ENCODE measurements at places on chromosomes 6 and 20.
A peak's percentile ranks its signal among the peaks of the same experiment; 100 is the strongest.

- DNase-seq = no peak
Measured at GRCh38 chr20:17645010-17645409, 37.0 kb downstream of the RRBP1 start.

- no peak for DNase-seq
Measured at GRCh38 chr6:113190170-113190569, 667.0 kb upstream of the MARCKS start.

GRCh38 chr6:105102186-105102585 lies 77.6 kb downstream of the POPDC3 start:
- DNase-seq = no peak

DNA sequence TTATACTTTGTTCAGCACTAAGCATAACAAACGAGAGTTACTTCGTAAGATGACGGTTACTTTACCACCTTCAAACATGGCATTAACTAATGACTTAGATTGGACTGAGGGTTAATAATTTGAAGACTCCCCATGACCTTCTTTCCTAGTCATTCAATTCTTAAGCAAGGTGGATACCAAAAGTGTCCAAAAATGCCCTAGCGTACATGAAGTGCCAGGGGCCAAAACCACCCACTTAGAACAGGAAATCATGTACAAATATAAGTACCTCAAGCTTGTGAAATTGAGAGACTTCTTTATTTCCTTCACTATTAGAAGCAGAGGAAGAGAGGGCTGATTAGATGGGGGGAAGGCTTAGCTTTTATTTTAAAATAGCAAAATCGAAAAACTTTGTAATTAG lies 166.4 kb downstream of the ATXN1 start:
- DNase-seq = no peak

- DNase-seq = no peak
Measured at GRCh38 chr20:11876555-11876954, 41.1 kb upstream of the BTBD3 start.

DNA sequence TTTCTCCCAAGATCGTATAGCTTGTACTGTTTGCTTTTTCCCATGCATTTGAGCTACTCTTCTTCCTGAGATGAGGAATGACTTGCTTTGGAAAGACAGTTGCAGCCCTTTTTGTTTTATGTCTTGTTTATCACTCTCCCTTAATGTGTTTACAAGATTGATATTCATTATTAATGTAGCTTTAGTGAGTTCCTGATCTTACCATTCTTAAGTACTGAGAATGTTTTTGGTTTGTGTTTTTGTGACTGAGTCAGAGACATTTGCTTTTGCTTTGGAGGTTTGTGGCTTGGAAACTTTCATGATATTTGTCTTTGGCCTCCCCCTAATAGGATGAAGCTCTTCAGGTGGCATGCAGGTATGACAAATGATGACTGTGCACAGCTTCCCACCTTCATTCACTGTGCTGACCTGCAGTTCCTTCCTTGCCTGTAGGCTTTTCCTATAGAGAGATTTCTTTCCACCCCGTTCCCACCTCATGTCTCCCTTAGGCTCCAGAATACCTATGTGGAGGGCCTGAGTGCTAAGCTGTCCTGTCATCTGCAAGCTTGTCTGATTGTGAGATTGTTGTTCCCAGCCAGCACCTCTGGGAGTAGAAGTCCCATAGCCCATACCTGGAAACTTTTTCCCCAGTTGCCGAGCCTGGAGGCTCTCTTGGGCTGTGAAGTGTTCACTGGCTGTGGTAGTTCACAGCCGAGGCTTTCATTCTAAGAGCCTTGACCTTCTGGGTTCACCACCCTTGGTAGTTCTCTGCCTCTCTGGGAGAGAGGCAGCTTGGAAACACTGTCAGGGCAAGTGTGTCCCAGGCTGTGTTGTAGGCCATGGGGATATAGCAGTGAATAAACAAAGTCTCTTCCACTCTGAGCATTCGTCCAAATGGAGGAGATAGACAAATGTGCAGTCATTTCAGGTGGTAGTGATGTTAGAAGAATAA lies 27.1 kb downstream of the CDS2 start:
- DNase-seq = no peak

DNA sequence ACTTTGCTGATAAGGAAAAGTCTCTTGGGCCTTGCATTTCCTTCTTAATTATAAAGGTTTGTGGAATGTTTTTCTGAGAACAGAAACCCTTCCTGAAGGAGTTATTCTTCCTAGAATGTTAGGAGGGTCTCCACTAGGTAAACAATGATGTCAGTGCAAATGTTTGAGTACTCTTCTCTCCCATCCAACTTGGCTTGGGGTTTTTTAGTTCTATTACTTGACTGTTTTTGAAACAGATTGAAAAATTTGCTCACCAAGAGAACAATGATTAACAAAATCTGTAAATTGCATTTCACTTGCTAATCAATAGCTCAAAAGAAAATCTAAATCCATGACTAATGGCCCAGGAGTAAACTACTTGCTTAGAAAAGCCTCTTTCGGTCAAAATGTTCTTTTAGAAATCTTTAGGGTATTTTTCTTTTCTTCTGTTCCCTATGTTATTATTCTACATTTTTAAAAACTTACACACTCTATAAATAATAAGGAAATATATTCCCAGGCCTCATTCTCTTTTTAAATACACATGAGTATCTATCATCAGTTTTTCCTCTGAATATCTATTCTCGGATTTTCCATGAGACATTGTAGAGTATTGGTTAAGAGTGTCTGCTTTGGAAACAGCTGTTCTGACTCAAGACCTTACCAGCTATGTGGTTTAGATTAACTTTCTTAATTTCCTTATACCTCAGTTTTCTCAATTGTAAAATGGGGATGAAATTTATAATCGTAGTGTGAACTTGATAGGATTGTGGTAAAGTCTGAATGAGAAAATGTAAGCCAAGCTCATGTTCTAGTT lies 234.2 kb upstream of the CITED2 start:
- DNase-seq = no peak

DNA sequence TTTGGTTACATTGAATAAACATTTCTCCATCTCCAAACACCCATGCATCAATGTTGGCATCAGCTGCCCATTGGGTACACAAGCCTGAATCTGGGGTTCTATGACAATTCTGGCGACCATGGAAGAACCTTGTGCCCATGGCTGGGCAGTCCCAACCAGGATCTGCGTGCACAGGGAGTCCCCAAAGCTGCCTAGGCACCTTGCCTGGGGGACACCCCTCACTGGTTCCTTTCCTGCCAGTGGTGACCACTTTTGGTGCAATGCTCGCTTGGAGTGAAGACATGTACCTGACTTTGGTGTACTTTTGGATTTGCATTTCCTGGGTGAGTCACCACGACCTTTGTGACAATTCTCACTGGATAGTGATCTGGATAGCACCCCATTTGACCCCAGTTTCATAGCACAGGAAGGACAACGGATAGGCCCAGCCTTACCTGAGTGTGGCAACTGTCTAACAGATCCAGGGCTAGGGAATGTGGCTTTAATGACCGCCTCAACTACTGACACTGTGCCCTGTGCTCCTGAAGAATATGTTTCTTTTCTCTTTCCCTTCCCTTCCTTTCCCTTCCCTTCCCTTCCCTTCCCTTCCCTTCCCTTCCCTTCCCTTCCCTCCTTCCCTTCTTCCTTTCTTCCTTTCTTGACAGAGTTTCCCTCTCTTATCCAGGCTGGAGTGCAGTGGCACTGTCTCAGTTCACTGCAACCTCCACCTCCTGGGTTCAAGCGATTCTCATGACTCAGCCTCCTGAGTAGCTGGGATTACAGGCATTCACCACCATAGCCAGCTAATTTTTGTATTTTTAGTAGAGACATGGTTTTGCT lies 7.1 kb downstream of the SPINT3 start:
- no peak for DNase-seq

- no peak for DNase-seq
Measured at GRCh38 chr6:135640449-135641111, 143.0 kb upstream of the AHI1 start.

DNA sequence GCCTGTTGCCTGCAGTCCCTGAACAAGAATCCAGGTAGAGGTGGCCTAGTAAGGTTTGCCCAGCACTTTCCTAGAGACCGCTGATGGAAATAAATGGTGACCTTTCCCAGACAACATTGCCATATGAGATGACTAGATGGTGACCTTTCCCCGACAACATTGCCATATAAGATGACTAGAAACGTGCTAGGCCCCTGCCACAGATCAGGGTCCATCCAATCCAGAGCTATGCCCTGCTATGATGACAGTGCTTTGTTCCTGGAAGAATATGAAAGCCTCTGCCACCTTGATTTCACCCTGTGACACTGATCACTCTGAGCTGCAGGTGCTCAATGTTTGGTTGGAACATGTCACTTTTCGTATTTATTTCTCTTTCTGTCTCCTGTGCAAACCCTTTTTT lies 133.8 kb upstream of the SPTLC3 start:
- DNase-seq = no peak

GRCh38 chr20:38751360-38751976 lies 3.2 kb downstream of the ACTR5 start:
- DNase-seq = no peak

GRCh38 chr6:30611150-30611855 lies 5.7 kb downstream of the PPP1R10 start:
- no peak for DNase-seq

- DNase-seq = no peak
Measured at GRCh38 chr6:46370622-46371021, 120.6 kb downstream of the RCAN2 start.

- no peak for DNase-seq
Measured at GRCh38 chr6:40287296-40287850, 299.8 kb downstream of the LRFN2 start.

DNA sequence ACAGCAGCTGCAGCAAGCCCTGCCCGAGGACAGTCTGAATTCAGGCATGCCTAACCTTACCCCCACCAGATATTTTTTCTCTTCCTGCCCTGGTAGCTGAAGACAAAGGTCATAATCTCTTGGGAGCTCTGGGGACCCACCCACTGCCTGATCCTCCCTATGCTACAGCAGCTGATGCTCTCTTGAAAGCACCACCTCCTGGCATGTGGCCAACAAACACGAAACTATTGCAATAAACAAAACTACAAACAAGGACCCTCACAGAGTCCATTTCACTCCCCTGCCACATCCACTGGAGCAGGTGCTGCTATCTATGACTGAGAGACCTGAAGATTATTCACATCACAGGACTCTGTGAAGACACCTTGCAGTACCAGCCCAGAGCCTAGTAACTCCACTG lies 238.5 kb upstream of the HS3ST5 start:
- DNase-seq = no peak

DNA sequence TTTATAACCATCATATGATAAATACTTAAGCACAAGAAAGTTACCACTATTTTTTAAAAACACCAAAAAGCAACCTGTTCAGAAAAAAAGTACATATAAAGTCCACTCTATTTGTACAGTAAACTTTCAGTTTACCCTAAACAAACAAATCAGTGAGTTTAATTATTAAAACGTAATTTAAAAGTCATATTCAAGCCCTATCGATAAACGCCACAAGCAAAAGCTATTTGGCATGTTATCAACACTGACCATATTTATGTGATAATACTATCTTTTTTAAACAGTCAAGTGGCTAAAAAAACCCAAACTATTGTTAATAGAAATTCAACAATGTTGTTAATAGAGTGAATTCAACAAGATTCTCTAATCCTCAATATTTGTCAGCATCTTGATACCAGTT lies 1.9 kb downstream of the KATNA1 start:
- no peak for DNase-seq

DNA sequence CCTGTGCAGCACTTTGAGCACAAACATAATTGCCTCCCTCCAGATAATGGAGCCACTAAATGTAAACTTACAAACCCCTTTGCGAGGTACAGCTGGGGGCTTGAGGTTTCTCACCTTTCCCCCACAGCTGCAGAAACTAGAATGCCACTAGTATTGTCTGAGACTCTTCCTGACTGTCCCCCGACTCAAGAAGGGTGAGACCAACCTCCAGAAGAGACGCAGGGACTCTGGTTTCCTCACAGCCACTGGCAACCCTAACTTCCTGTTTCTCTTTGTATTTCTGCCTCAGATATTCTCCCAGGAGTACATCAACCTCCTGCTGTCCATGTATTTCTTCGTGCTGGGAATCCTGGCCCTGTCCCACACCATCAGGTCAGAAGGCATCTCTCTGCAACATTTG lies 23.6 kb downstream of the HM13 start:
- no peak for DNase-seq

DNA sequence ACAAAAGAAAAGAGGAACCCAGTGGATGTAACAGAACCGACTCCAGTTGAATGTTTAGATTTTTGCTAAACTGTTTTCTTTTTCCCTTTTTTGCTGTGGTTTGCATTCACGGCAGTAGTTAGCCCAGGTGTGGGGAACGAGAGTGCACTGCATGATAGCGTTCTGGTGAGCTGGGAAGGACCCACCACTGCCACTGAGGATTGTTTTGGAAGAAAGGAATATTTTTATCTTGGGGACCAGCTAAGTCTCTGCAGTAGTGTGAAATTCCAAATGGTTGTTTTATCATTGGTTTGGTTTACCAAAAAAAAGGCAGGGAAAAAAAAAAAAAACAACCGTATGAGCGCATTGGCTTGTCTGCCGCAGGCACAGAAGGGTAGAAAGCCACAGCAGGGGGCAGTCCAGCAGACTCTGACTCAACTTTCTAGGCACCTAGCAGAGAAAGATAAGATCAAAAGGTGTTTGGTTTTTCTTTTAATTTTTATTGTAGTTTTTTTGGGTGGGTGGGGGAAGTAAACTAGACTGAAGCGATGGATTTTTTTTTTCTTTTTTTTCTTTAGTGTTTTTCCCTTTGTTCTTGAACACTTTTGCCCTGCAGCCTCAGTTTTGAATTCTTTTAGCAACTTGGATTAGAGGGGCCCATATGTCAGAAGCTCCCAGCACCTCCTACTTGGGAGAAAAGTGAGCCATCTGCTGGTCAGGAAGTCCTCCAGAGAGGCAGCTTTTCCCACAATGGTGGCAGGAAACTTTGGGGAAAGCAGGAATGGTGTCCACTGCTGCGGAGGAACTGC lies 13.5 kb upstream of the RAB5IF start:
- DNase-seq = no peak

- peak; percentile 30 for DNase-seq
Measured at GRCh38 chr6:31865205-31866118, 2.8 kb upstream of the NEU1 start.

GRCh38 chr6:223136-223535 lies 69.2 kb upstream of the DUSP22 start:
- no peak for DNase-seq
